Cerebellum (tissue), 4 donors: ENCODE measurements at places on chromosomes 3 and 15. TPM values are rescaled to one million over a fixed set of nuclear protein-coding genes. Genes with fewer than 3 reads are reported as not detected.

The DLEC1 gene
- total RNA-seq, result 1.8 TPM

DNA sequence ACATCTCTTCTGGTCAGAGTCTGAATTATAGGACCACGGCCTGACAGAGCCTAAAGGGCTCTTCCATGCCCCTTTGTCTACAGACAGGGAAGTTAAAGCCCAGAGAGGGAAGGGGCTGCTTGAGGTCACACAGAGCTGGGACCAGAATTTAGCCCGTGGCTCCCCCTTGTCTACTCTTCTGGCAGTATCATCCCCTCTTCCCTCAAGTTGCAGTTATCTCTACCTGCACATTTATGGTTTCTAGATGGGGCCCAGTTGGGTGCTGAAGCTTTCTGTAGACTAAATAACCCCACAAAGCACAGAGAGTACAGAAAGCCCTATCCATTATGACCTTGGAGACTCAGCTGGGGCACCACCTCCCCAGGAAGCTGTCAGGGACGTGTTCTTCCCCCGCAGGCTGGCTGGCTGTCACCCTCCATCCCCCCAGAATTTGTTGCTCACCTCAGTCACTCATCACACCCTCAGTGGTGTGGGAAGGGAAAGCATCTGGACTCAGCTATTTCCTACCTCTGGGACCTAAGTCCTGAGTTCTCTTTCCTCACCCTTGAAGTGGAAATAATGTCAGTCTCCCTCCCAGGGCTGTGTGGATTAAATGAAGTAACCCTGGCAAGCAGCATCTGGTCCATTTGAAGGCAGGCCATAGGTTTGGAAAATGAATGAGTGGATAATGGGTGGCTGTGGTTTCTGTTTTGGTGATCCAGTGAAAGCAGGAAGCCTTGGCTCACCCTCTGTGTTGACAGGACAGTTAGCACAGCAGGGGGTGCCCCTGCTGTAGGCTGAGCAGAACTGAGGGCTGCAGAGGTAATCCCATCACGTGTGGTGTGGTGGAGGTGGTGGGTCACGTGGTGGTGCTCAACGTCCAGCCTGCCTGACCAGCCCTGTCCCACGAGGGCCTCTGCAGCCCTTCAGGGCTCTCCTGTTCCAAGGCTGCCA, 16.3 kb downstream of the ACOX2 start:
- DNase-seq, result no peak

The ARPP21 gene
- total RNA-seq, result 81.5 TPM

GRCh38 chr15:27798807-27799206, 300.3 kb downstream of the OCA2 start:
- DNase-seq, result no peak

- no peak for DNase-seq
These were observed 32.2 kb upstream of the TMEM158 start for GRCh38 chr3:45258317-45258716.

DNA sequence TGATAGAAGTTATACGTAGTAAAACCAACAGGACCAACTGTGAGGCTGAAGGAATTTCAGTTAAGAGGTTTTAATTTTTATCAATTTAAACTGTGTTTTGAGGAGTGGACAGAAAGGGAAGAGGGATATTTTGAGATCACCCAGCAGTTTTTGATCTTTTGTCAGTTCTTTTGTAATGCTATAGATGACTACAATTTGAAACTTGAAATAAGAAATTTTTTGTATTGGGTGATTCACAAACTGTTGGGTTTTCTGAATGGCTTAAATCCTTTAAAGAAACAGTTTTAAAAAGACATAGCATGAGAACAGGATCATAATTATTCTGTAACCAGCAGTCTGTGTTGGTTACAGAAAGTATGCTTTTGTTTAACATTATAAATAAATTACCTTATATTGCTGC, 67.4 kb downstream of the TCF12 start:
- DNase-seq, result no peak

DNA sequence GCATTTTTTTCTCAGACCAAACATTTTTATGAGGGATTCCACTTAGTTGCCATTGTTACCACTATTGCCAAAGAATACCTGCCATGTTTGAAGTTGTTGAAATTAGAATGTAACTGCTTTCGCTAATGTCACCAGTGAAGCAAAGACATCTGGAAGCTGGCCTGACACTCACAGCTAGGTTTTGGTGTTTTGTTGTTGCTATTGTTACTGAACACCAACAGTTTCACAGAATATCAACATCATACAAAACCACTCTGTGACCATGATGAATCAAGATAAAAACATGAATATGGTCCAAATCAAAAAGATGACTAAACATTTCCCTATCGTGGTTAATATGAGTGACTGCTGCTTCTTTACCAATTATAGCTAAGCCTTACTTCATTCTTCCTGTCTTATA, 6.9 kb upstream of the CFAP20DC start:
- no peak for DNase-seq

The RBP2 gene
- total RNA-seq, result not detected

GRCh38 chr3:132543011-132543739, 53.9 kb upstream of the ACKR4 start:
- no peak for DNase-seq
